ENCODE measurements at places on chromosomes 2 and 18.

- peak; percentile 34 for DNase-seq
These were observed 38.0 kb downstream of the CYP1B1 start for GRCh38 chr2:38037757-38038621.

DNA sequence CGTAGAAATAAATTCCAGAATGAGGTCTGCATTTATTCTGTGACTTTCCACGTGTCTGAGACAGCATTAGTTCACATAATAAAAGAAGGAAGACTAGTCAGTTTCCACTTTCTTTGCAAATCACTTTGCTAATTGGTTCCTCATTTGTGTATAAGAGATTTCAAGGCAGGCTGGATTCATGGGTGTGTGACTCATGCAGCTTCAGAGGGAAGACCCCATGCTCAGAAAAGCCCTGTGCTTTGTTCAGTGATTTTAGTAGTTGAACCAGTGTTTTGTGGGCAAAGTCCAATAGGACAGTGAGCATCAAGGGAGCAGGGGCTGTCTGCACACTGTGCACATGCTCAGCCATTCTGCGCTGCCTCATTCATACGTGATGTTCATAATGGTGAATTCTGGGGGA, 297.8 kb downstream of the DLGAP1 start:
- no peak for DNase-seq

DNA sequence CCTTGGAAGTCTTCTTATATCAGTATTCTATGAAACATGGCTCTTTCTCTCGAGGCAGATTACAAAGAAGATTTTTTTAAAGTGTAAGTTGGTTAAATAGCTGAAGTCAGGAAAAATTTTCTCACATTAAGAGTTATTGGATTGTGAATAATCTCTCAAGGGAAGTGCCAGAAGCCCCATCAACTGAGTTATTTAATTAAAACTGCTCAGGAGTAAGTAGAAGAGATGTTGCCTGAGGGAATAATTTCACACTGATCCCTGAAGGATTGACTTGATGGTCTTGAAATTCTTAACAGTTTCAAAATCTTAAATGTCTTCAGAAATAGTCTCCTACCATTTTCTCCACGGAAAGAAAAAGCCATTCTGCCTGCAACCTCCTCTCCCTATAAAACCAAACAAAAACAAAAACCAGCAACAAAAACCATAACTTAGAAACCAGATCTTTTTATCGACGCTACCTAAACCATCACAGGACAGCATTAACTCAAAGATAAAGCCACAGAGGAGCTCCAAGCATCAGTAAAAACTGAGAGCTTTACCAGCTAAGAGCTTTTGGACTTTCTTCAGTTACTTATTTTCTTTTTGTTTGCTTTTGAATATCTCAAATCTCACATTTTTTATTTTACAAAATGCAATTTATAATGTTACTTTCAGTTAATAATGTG, 12.9 kb downstream of the CD226 start:
- DNase-seq: no peak

DNA sequence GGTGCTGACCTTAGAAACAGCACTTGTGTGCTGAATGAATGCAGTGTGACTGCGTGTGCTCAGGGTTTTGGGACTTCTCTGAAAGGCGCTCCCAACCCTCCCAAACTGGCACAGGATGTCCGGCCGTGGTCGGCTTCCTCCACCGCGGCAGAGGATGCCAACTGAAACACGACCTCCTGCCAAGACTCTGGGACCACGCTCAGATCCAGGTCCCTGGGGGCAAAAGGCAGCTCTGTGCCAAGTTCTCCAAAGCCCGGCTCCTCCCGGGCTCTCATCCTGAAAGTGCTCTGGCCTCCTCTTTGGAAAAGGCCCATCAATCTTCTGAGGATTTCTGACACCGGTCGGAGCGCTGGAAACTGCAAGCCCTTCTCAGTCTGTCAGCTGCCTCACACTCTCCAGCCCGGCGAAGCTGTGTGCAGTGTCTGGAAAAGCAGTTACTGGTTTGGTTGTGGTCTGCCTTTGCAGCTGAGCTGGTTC, 32.3 kb upstream of the ZBTB7C start:
- DNase-seq: no peak

- no peak for DNase-seq
These were observed 7.3 kb downstream of the NEMP2 start for GRCh38 chr2:190527214-190527613.

GRCh38 chr2:34447097-34447496, 848.0 kb upstream of the FAM98A start:
- DNase-seq: no peak

DNA sequence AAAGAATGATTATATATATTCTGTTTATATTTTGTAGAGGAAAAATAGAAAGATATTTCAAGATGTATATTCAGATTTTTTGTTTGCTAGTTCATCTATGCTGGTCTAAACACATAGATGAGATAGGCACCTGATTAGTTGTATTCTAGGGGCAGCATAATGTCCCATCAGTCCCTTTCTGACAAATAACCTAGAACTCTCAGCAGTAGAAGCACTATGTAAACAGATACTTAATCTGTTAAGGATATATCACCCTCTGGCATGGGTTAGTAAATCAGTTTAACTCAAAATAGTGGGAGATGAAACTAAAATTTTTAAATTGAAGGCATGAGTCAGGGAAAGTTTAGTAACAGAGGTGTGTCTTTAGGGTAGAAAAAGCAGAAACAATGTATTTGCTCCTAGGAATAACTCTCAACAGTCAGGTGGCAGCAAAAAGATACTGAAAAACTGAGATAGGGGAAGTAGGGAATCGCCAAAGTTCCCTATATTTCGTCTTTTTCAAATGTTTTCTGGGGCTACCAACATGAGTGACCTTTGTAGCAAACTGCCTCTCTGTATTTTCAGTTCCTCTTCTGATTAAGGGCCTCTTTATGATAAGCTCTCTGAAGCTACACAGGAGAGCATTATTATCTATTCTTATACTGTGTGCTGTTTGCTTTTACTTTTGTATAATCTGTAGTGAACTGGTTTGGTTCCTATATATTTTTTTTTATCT, 5.7 kb downstream of the PPP1R1C start:
- no peak for DNase-seq

Data from stimulated activated CD4-positive, alpha-beta T cell treated with anti-CD3 and anti-CD28 coated beads, Interleukin-2, amount 100 ng/mL, for 24 hours (primary cell).